Pancreas (tissue), 10 donors: ENCODE measurements at places on chromosomes 13 and 19. TPM values are rescaled to one million over a fixed set of nuclear protein-coding genes. Genes with fewer than 3 reads are reported as not detected.

- no peak for DNase-seq
Measured at GRCh38 chr13:19845758-19846157, 17.7 kb downstream of the ZMYM5 start.

- no peak for DNase-seq
Measured at GRCh38 chr13:37187621-37188020, 82.2 kb upstream of the CSNK1A1L start.

Gene MTMR6
- 6.8 TPM for total RNA-seq

- DNase-seq = no peak
Measured at GRCh38 chr13:95485045-95485517, 67.4 kb upstream of the CLDN10 start.

DNA sequence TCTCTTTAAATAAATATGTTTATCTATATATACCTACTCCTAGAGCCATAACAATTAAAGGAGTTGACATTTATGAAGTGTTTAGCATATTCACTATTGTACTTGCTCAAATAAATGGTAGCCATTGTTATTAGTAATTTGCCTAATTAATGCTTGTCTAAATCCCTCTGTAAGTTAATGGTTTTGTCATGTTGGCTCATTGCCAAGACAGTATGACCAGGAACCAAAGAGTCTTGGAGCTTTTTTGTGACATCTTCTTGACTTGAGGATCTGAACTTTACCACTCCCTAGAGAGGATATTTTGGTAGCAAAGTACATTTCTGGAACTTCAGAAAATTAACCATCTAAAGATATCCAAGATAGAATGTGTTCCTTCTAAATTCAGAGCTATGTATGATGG is 15.5 kb downstream of the FRY start:
- DNase-seq = no peak

GRCh38 chr13:71378961-71379905 is 487.8 kb downstream of the DACH1 start:
- DNase-seq = no peak

Gene PRRG2
- 6.5 TPM for total RNA-seq

DNA sequence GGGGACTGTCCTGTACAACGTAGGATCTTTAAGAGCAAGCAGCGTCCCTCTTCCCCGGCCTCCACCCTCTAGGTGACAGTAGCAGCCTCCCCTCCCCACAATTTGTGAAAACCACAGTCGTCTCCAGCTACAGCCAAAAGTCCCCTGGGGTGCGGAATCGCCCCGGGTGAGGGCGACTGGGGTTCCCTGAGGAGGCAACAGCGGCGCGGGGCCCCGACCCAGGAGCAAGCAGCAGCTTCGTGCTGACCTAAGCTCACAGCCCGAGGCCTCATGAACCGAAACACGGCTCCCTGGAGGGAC is 322 bp downstream of the ZNF558 start:
- no peak for DNase-seq

Gene SPACA4
- not detected for total RNA-seq

- DNase-seq = no peak
Measured at GRCh38 chr19:28968721-28969120, 244.2 kb downstream of the UQCRFS1 start.

GRCh38 chr13:25807562-25807961 is 244.3 kb downstream of the SHISA2 start:
- no peak for DNase-seq

- peak; percentile 29 for DNase-seq
Measured at GRCh38 chr13:41458761-41459431, 1.5 kb downstream of the RGCC start.

DNA sequence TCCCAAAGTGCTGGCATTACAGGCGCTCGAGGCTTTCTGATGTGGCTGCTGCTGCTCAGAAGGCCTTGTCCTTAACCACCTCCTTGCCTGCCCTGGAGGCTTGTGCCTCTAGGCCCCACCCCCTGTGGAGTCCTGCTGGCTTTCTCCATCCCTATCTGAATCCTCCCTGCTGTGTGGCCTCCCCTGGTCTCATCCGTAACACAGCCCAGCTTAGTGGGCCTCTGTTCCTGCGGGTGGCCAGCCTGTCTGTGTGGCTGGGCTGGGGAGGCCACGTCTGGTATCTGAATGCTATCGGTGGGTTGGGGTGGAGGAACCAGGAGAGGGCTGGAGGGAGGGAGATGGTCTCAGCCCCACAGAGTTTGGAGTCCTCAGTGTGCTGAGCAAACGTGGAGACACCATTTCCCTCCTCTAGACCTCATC is 4.7 kb downstream of the RPL28 start:
- no peak for DNase-seq

DNA sequence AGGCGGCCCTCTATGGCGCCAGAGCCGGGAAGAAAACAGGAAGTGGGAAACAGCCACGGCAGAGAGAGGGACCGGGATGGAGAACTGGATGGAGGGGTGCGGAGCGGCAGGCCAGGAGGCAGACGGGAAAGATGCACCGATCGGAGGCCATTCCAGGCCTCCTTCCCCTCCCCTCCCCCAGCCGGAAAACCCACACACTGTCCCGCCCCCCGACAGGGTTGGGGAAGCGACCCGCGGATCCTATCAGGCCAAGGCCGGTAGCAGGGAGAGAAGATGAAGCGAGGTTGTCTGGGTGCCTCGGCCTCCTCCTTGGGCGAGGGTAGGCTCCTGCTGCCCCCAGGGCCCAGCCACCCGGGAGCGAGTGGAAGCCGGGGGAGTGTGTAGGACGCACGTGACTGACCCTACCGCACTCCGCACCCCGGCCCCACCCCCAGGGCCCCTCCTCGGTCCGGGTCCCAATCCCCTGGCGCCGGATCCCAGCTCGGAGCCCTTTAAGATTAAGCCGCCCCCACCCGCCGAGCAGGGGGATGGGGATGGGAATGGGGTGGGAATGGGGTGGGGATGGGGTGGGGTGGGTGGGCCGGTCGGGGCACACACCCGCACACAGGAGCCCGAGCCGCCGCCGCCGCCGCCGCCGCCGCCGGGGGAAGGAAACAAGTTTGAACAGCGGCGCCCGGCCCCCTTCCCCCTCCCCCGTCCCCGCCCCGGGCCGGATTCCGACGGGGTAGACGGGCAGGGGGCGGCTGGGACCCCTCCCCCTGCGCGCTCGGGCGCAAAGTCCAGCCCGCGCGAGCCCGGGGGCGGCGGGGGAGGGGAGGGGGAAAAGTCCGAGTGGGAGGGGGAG is 1.5 kb downstream of the ERF start:
- peak; percentile 88 for DNase-seq

GRCh38 chr19:2221918-2222317 is 14.2 kb downstream of the PLEKHJ1 start:
- no peak for DNase-seq

DNA sequence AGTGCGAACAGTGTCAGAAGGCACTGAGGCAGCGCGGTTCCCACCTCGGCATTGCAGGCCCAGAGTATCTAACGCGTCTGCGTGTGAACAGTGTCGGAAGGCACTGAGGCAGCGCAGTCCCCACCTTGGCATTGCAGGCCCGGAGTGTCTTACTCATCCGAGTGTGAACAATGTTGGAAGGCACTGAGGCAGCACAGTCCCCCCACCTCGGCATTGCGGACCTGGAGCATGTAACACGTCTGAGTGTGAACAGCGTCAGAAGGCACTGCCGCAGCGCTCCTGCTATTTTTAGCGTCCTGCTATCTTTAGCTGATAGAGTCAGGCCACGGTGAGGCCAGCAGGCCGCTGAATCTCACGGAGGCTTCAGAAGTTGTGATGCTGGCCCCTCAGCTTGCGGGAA is 39.6 kb downstream of the ATP11A start:
- no peak for DNase-seq

DNA sequence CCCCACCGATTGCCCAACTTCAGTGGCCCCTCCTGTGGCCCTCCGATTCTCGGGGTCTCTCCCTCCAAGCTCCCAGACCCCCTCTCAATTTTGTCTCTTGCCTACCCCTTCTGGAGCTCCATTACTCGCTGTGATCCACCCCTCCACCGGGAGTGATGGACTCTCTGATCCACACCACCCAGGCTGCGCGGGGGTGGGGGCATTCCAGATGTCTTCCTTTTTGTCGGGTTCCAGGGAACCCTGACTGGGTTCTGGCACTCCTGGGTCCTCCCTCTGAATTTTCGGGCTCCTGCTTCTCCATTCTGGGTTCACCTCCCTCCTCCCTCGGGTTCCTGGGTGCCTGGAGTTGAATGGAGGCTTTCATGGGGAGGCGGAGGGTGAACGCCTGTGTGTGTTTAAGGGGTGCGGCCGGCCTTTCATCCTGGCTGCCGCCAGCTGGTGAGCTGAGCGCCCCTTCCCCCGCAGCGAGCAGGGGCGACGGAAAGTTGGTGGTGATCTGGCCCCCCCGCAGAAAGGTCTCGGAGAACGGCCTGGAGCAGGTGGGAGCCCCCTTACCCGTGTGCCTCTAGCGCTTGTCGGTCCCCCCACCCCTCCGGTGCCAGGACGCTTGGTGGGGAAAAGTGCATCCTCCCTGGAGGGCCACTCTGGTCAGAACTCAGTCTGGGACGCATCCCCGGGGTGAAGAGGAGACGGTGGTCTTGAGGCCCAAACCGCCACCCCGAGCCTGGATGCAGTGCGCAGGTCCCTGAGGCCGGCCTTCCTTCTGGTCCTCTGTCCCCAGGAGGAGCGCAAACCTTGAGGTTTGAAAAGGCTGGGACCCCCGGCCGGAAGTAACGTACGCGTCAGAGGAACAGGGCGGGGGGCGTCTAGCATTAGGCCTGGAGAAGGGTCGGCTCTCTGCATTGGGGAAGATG is 1.6 kb downstream of the MISP3 start:
- peak; percentile 49 for DNase-seq
